ENCODE measurements at places on chromosomes 1 and 21.

DNA sequence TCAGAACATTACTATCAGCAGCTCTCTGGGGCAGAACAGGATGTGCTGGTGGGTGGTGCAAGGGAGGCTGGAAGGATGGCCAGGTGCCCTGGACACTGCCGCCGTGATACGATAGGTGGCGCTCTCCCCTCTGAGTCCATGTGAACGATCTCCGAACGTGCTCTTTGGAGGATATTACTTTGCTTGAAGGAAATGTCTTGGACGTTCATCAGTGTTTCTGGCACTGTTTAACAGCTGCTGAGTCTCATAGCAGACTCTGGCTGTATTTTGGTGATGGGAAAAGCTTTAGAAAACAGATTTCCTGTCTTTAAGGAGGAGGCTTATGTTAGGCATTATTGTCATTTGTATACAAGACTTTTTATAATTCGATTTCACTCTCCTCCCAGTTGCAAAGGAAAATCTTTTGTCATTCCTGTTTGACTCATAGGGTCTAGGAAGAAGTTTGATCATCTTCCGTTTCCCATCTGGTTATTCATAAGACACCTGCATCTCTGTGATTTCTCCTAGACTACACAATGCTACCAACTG, 386.2 kb upstream of the ADGRL2 start:
- no peak for DNase-seq

DNA sequence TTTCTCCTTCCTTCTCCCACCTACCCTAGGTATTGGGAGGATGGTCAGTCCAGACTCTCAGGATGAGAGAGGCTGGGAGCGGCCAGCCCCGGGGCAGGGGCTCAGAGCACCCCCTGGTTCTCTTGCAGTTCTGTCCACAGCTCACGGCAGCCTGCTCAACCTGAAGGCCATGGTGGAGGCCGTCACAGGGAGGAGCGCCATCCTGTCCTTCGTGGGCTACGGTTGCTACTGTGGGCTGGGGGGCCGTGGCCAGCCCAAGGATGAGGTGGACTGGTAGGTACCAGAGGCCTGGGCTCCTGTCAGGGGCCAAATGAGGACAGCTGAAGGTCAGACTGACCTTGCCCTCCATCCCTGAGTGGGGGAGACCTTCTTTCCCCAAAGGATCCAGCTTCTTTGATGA, 4.2 kb downstream of the PLA2G2F start:
- no peak for DNase-seq

DNA sequence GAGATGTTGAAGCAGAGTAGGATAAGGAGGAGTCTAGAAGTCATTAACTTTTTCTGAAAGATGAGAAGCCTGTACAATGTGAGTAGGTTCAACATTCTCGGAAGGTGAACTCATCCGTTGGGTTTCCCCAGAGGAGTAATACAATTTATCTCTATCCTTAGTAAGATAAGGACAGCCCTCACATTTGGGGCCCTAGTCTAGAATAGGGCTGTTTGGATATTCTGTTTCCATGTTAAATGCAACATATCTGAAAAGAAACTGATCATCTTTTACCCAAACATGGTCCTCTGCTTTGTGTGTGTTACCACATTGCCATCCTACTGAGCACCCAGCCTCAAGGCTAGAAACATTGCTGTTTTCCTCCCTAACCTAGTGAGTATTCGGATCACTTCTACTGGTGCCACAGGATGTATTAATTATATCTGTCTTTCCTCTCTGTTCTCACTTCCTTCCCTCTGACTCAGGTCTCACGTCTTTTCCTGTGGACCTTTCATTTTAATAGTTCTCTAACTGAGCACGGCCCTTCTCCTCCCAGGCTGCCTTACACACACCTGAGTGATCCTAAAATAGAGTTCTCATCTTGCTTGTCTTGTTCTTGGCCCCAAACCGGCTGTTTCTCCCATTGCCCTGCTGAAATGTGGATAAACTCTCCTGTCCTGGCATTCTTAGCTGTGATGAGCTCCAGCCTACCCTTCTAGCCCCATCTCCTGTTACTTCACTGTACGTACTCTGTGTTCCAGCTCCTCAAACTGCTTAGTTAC, 91.7 kb downstream of the CDC14A start:
- no peak for DNase-seq

GRCh38 chr1:27863538-27863915, 8.8 kb upstream of the THEMIS2 start:
- DNase-seq, result peak; percentile 73

DNA sequence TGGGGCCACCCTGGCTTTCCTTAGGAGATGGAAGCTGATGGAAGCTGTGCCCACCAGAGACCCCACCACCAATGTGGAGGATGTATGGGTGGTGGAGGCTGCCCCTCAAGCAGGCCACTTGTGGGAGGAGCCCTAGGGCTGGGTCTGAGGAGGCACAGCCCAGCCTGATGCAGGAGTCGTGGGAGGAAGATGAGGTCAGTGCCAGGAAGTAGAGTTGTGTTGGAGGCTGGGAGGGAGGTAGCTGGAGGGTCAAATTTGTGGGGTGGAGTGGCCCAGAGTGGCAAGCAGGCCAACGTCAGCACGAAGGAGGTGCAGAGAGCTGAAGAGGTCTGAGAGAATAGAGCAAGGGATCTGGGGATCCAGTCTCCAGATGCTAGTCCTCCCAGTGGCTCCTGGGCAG, 119.0 kb upstream of the USP24 start:
- no peak for DNase-seq

All from OCI-M1 (cell line).